ENCODE measurements at places on chromosomes 3 and 15. TPM values are rescaled to one million over a fixed set of nuclear protein-coding genes. Genes with fewer than 3 reads are reported as not detected.
A peak's percentile ranks its signal among the peaks of the same experiment; 100 is the strongest.

- no peak for DNase-seq
Measured at GRCh38 chr3:30577788-30578187, 28.6 kb upstream of the TGFBR2 start.

GRCh38 chr15:64152507-64153387 is 1.2 kb downstream of the SNX22 start:
- peak; percentile 62 for DNase-seq

GRCh38 chr3:61638741-61639140 is 77.4 kb downstream of the PTPRG start:
- DNase-seq = no peak

DNA sequence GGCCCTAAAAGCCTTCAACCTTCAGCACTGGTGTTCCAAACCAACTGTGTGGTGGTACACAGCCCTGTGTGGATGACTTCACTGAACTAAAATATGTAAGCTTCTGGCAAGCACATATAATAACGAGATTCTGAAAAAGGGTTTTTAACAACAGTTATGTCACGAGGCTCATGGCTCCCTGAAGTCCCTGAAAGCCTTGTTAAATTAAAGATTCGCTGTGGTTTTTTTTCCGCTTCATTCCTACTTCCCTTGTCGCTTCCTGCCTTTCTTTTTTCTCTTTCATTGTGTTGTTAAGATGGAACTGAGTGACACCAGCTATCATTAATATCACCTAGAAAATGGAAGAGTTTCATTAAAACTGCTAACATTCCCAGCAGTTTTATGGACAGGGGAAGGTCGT is 3.5 kb downstream of the RORA start:
- no peak for DNase-seq

- no peak for DNase-seq
Measured at GRCh38 chr15:71392861-71393283, 277.6 kb downstream of the THSD4 start.

DNA sequence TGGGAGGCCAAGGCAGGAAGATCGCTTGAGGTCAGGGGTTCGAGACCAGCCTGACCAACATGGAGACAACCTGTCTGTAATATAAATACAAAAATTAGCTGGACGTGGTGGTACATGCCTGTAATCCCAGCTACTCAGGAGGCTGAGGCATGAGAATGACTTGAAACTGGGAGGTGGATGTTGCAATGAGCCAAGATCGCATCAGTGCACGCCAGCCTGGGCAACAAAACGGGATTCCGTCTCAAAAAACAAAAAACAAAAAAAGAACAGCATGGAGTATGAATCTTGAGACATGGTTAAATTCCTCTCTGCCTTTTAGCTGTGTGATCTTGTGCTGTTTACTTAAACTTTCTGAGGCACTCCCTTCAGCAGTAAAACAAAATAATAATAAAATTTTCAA is 244.9 kb downstream of the FGF12 start:
- no peak for DNase-seq

DNA sequence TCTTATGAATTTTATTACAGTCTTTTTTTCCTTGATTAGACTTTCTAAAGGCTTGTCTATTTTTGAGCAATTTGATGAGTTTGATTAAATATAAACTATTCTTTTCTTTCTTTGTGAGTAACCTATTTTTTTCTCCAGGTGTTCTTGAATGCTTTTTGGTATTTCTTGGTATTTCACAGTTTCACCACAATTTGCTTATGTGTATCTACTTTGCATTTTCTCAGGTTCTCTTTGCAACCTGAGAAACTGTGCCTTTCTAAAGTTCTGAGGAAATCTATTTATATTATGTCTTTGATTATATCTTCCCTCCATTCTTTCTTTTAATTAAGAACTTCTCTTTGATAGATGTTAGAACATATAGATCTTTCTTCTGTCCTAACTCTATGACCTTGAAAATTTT is 117.1 kb upstream of the MLF1 start:
- DNase-seq = no peak

GRCh38 chr3:34178415-34178814 is 380.0 kb downstream of the PDCD6IP start:
- no peak for DNase-seq

DNA sequence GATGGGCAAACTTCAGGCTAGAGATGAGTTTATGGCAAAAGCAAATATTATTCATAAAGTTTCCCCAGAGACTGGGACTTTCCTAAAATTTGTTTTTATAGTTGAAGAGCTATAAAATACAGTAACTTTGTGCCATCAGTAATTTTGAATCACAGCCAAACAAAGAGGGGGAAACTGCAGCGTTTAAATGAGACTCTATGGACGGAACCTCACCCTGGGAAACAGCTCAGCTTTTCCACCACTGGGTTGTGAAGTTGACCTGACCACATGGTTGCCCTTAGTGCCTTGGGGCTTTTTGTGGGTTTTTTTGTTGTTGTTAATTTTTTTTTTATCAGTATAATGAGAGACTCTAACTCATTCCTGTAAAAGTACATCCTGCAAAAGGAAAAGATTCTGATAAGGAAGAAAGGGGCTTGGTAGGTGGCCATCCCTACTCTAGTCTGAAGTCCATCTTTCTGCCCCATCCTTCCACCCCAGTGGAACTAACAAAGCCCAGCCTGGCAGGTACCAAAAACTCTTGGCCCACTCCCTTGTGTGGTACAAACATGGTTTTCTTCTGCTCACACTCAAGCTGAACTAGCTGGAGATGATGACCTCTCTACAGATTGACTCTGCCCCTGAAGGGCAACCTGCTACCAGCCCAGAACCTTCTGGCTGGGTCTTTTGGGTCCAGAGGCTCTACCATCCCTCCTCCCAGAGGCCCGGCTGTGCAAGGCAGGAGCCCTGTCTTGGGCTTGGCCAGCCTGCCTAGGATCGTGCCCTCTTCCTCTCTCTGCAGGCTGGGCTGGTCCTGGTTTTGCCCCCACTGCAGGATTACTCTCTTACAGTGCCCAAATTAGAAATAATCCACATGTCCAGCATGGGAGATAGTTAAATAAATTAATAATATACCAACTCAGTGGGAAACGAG is 41.2 kb downstream of the RLBP1 start:
- DNase-seq = no peak

SMCO1 gene
- total RNA-seq = not detected

GASK1A gene
- total RNA-seq = 11.9 TPM
